ENCODE measurements at places on chromosomes 11 and 22.

GRCh38 chr22:25137577-25138525, 61.8 kb upstream of the CRYBB3 start:
- no peak for DNase-seq

- no peak for DNase-seq
Observed at GRCh38 chr11:6321961-6322362, 1.7 kb upstream of the CAVIN3 start.

DNA sequence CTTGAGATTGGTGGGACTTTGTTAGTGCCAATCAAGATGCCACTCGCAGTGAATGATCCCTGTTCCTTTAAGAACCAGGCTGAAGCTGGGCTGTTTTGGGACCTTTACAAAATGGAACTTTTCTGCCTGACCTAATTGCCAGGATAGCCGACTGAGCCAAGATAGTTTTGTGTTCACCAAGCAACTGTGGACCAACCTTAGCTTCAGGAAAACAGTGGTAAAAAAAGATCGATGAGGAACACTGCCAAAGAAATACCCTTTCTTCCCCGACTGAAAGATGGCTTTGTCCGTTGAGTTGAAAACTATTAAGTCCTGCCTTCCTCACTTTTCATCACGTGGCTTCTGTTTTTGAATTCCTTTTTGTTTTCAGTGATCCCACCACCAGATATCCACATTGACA, 157.9 kb upstream of the SORL1-AS1 start:
- DNase-seq = no peak

GRCh38 chr11:121608545-121609098, 155.9 kb upstream of the SORL1-AS1 start:
- DNase-seq = no peak

GRCh38 chr22:49340406-49340805, 487.3 kb downstream of the BRD1 start:
- no peak for DNase-seq

DNA sequence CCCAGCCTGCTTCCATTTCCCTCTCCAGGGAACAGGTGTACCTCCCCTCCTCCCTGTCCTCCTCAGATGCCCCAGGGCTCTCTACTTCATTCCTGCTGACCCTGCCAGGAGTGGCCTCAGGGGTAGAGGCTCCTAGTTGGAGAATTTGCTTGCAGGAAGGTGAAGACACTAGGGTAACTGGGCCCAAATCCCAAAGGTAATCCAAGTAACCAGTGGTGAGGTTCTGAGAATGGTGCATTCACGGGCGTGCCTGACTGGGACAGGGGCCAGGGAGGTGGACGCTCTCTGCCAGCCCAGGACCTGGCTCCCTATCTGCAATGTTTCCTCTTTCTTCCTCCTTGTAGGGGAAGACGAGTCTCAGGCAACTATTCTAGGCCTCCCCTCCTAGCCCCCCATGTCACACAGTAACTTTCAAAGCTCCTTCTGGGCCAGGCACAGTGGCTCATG, 2.9 kb downstream of the SLC35C1 start:
- DNase-seq = no peak

- no peak for DNase-seq
Observed at GRCh38 chr22:29117799-29118477, 45.1 kb downstream of the KREMEN1 start.

DNA sequence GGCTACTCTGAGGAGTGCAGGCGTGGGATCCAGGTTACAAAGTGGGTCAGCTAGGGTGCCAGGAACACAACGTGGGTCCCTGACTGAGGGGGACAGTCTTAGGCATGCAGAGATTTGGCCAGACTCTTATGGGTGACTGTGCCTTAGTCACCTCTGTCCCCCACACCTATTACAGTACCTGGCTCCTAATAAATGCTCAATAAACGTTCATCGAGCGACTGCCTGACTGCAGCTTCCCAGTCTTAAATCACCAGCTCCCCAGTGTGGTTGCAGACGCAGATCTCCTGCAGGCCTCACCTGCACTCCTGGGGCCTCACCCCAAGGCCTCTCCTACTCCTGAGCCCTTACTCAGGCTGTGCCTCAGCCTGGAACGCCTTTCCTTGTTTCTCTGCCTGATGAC, 3.2 kb upstream of the SUN2 start:
- no peak for DNase-seq

GRCh38 chr11:130582981-130583380, 134.5 kb downstream of the ADAMTS15 start:
- DNase-seq = no peak

- no peak for DNase-seq
Observed at GRCh38 chr11:70432065-70432464, 33.7 kb downstream of the CTTN start.

DNA sequence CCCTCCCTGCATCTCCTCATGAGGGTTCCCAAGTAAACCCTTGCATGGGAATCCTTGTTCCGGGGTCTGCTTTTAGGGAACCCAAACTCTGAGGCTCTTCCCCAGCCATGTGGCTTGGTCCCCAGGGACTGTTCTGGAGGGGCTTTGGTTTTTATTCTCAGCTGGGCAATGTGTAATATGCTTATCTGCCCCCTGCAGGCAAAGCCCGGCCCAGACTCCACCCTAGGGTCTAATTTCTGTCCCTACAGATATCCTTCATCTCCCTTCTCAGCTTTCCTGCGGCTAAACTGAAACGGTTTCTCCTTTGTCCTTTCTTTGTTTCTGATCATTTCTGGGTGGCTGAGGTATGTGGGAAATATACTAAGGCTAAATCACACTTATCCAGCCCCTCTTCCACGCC, 37.1 kb downstream of the TST start:
- DNase-seq = no peak

DNA sequence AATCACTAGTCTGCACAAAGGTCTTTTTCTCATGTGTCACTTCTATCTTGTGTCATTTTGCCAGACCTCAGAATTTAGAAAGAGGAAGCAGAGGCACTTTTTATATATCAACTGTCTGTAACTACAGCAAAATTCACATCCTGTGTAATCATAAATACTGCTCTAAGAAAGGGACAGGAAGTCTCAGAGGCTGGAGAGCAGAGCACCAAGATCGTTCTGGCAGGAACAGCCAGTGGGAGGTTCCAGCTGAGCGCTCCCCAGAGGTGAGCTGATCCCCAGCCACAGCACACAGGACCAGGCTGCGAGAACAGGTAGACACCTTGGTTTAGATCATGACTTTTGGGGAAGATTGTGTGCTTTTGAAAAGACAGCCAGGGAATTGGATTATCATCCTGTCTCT, at the start of gene MS4A7:
Gene MS4A7, plus strand, starts transcription at position 179 of the 400 bp plus-strand sequence. CDS start 4,610 bp downstream, outside the sequence.
- no peak for DNase-seq

DNA sequence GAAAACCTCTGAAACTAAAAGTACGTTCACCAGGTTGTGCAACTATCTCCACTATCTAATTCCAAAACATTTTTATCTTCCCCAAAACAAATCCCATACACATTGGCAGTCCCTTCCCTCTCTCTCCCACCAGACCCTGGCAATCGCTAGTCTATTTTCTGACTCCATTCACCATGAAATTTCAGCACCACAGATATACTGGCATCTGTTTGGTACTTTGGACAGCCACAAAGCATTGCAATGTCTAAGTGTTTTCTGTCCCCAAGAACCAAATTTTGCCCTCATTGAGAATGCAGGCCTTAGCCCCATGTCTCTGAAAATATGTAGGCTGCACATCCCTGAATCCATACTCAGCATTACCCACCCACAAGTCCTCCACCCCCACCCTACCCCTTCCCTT, 28.0 kb upstream of the KCNJ11 start:
- no peak for DNase-seq

GRCh38 chr22:36405671-36406538, 18.1 kb upstream of the MYH9 start:
- no peak for DNase-seq

- no peak for DNase-seq
Observed at GRCh38 chr11:61814247-61814957, 2.4 kb downstream of the FADS1 start.

DNA sequence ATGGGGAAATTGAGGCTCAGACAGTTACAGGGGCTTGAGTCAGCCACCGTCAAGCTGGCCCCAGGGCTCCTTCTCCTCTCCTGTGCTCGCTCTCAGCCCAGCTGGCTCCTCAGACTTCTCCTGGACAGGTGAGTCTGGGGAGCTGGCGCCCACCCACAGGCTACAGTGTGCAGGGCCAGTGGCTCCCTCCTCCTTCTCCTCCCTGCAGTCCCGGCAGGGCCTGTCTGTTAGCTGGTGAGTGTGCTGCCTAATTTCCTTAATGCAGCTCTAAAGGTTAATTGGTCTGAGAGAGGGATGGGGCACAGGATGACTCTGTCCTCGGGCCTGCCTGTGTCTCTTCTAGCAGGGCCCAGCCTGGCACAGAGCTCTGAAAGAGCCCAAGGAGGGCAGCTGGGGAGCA, 31.7 kb downstream of the LMO1 start:
- no peak for DNase-seq
